Effector memory CD8-positive, alpha-beta T cell (primary cell): ENCODE measurements at places on chromosomes 7 and 10.

DNA sequence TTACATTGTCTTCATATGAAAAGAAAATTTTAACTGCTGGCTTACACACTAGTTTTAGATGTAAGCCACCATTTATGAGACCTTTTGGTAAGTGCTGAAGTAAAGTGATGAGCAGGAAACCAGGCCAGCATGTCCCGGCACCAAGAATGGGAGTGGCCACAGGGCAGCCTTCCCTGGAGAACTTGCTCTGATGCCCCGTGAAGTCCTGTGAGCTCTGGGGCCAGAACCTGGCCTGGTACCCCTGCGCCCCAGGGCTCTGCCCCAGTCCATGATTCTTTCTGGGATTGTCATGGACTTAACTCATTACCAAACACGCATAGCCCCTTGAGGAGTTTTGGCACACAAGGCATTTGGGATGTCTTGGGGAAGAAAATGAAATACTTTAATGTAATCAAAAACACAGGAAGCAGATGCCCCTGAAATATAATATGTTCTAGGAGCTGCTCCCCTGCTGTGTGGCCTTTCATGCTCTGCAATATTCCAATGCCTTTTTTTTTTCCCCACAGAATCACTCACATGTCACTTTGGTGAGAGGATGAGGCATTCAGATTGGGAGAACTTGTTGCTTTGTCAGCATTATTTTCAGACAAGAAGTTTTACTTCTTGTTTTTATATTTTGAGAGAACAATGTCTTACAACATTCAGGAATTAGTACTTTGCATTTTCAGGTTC is 53.1 kb upstream of the CXCL12 start:
- DNase-seq, result no peak

DNA sequence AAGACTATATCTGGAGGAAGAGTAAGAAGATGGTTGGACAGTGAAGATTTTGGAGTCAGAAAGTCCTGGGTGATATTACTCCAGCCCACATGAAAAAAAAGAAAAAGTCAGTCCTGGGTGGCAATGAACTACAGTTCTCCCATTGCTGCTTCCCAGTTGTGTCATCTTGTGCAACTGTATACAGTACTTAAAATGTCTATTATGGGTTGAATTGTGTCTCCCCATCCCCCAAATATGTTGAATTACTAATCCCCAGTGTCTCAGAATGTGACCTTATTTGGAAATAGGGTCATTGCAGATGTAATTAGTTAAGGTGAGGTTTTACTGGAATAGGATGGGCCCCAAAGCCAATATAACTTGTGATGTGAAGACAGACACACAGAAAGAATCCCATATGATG is 15.6 kb downstream of the SEC23IP start:
- DNase-seq, result no peak

DNA sequence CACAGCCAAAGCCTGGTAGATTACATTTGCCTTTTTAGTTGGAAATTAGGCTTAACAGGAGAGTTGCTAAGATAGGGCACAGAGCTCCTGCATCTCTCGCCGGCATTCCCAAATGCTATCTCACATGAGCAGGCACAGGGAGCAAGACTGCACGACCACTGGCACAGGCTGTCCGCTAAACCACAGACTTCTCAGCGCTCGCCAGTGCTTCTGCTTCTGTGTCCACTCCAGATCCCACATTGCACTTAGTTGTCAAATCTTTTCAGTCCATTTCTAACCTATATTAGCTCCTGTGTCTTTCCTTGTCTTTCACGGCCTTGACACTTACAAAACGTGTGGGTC is 138.9 kb downstream of the EGFR start:
- DNase-seq, result no peak

DNA sequence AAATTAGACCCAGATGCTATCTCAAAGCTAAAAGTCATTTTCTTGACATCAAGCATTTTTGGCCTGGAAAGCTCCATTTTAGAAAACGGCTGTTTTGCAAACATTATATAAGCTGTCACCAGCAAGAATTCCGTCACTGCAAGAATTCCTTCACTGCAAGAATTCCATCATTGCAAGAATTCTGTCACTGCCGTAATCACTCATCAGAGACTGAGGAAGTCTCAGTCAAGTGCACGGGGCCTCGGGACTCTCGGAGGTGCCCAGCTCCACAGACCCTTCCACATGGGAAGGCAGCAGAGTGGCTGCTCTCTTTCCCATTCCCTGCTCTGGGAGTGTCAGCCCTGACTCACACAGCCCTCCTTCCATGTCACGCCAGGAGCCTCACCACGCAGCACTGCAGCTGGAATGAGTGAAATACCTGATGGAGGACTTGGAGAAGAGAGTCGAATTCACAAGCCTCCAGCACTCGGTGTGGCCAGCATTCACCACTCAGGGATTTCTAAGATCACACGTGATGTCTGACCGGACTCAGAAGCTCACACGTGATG is 168.3 kb downstream of the PTPRN2 start:
- DNase-seq, result no peak

DNA sequence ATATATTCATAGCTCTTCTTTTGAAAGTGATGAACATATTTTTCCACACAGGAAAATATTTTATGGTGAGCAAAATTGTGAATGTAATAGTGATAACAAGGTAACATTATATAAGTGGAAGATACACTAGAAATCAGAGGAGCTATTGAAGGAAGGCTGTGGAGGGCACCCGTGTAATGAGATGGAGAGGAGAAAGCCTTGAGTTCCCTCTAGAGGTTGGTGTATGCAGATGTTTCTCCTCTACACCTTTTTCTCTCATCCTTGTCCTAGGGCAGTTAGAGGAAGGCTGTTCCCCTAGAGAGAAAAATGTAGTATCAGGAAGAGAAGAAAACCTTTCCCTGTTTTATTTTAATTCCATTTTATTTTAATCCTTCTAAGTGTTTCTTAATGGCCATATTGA is 54.6 kb upstream of the NRG3 start:
- DNase-seq, result no peak

GRCh38 chr10:99854860-99855259 is 72.4 kb downstream of the ABCC2 start:
- no peak for DNase-seq

DNA sequence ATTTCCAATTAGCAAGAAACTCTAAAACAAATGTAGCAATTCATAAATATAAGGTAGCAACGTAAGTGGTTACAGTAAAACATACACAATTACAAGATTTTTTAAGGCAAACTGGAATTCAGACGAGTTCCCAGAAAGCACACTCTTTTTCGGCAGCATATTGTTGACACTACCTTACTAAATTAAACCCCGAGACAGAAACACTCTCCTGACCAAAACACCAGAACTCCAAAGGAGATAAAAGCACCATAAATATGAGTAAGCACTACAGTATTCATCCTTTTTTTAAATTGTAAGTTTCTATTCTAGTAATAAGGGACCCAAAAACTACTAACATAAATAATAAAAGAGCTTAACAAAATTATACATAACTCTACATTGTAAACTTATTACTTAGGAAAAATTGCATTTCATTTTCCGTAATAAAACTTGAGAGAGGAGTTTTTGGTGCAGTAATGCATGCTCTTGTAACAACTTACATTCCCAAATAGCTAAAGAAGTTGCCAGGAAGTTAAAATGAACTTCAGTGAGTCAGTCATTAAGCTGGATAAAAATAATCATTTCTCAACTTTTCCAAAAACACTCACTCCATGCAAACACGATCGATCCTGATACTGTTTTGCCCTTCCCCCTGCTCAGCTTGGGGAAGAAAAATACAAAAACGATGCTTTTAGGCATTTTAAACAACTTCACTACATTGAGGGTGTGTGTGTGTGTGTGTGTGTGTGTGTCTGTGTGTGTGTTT is 2.0 kb downstream of the PIP4K2A start:
- DNase-seq, result no peak

DNA sequence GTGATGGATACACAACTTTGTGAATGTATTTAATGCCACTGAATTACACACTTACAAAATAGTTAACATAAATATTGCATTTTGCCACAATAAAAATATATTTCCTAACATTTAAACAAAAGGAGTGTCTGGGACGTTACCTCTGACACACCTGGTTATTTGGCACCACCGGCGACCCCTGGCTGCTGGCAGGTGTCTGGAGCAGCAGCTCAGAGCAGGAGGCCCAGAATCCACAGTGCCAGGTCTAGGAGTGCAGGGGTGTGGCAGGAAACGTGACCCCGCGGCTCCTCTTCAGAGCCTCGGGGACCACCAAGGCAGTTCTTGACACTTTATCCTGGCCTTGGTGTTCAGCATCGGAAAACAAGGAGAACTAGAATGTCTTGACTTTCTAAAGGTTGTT is 46.3 kb downstream of the MGMT start:
- no peak for DNase-seq

DNA sequence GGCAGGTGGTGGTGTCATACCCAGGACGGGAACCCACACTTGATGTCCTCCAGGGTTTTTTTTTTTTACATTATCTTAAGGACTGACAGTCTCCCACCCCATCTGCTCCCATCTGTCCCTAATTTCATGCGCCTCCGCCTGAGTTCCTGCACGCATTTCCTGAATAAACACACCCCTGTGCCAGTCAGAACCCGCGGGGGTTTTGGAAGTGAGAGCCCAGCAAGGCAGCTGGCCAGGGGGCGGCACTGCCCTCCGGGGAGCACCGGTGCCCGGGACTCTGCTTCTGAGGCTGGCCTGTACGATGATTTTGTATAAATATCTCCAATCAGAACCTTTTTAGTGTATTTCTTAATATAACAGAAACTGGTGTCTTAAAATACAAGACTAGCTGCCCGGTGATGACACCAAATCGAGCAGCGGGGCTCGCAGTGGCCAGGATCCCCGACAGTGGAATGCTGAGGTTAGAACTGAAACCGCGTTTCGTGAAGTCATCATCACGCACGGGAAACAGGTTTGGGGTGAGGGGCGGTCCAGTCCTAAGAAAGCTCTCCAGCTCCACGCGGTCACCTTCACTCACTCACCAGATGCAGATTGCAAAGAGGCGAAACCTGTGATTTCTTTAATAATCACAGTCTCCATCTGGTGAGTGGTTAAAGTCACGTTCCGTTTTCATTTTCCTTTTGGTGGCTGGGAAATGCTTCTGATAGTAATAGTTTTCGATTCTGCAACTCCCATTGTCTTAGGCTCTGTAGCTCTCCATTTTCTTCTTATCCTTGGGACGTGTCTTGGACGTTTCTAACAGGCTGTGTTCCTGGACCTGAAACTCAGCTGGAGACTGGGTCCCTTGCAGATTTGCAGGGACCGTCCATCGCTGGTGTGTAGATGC is 19.7 kb downstream of the BNIP3 start:
- DNase-seq, result no peak

GRCh38 chr10:971613-972012 is 16.6 kb upstream of the GTPBP4 start:
- no peak for DNase-seq

GRCh38 chr10:10225136-10225676 is 792.5 kb upstream of the CELF2 start:
- DNase-seq, result no peak

DNA sequence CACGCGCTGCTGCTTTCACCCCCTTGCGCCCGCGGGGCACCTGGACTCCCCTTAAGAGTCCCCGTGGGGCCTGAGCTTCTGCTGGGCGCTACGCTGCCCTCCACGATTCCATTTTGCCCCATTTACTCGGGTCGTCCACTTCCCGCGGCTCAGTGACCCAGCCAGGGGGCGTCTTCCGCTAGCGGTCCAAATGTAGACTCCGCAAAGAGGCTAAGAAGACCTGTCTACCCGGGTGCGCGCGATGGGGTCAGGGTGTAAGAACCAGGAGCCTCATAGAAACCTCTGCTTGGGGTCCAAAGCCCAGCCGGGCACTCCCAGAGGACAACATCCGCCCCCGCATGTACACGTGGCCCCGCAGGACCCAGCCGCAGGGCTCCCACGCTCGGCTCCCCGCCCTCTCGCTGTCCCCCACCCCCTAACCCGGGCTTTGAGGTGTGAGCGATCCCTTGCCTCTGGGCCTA is 5.2 kb upstream of the HMX2 start:
- DNase-seq, result no peak

DNA sequence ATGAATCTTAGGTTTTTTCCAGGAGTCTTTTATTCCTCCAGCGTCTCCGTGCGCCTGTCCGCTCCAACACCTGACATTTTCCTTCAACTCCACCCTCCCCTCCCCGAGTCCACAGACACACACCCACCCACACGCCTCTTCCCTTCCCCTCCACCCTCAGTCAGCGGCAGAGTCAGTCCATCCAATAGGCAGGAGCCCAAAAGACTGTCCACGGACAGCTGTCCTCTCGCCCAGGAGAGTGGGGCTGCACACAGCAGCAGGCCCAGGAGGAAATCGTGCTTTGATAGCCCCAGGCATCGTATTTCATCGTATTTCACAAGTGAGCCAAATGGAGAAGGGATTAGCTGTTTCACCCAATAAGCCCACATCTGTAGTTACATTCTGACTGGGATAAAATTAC is 285.1 kb downstream of the ZEB1 start:
- no peak for DNase-seq

GRCh38 chr10:60008816-60009215 is 102.5 kb upstream of the CCDC6 start:
- no peak for DNase-seq

DNA sequence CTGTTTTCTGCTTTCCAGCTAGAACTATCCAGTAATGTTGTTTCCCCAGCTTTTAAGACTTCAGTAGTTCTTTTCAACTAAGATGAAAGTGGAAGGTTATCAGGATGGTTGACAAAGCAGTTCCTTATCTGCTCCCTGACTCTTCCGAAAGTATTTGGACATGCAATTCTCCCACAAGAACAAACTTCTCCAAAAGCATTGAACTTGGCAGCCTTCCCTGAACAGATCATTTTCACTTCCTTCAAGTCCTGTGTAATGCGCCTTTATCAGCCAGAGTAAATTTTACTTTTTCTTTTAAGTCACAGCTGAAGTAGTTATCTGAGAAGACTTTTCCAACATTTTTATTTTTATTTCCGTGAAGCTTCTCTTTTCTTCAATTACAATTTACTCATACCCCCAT is 39.7 kb downstream of the CDC14C start:
- no peak for DNase-seq

DNA sequence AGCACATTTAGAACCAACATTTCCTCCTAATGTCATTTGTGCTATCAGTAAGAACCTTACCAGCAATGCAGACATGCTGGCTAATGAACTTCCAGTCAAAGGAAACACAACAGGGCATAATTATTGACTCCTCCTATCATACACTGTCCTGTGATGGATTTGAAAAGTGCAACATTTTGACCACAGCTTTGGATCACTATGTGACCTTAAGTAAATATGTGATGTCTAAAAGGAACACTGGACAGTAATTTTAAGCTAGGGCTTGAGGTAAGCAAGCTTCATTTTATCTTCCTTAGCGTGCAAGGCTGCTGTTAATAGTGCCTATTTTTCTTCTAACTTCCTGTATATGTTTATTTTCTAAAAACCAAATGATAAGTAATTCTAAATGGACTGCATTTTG is 240.6 kb upstream of the HGF start:
- DNase-seq, result no peak
